Stimulated activated CD8-positive, alpha-beta memory T cell treated with anti-CD3 and anti-CD28 coated beads, Interleukin-7, amount 100 ng/mL, for 1 hour (primary cell): ENCODE measurements at places on chromosomes 16 and 17.

- DNase-seq, result no peak
Observed at GRCh38 chr16:3175157-3176093, 12.6 kb upstream of the OR1F1 start.

- no peak for DNase-seq
Observed at GRCh38 chr16:83653785-83654184, 154.0 kb upstream of the HSBP1 start.

DNA sequence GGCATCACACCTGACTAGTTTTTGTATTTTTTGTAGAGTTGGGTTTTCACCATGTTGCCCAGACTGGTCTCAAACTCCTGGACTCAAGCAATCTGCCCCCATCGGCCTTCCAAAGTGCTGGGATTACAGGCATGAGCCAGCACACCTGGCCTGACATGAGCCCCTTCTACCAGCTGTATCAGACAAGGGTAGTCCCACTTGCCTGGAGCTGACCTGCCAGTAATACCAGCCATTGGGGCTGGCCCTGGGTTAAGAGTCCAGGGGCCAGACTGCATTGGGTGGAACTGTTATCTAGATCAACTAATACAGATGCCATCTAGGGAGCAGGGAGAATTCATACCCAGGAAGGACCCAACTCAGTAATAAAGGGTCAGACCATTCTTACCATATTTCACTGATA lies 28.1 kb downstream of the WSB1 start:
- no peak for DNase-seq

DNA sequence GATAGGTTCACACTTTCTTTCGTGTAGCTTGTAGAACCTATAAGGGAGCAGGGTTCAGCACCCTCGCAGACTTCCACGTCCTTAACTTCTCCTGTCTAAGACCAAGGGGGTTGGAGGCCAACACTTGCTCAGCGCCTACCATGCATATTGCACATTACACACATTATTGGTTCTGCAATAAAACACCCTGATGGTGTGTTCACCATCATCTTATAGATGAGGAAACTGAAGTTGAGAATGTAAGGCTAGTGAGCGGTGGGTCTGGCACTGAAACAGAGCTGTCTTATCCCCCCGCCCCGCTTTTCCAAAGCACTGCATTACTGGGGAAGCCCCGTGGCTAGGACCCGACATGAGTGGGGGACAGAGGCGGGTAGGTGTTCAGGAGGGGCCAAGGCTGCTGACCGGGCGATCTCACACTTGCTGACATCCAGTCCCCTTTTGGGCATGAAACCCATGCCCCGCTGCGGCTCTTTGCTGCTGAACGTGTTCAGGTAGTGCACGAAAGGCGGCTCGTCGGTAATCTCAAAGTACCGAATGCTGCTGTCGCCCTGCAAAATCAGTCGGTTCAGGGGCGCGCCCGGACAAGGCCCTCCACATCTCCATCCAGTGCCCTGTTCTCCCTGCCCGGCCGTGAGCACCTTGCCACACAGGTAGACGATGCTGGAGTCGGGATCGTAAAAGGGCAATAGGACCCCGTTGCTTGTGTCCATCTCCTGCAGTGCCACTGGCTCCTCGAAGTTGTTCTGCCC lies 6.2 kb downstream of the CORO6 start:
- no peak for DNase-seq

GRCh38 chr16:59683709-59684108 lies 949.6 kb upstream of the GOT2 start:
- no peak for DNase-seq
